Chondrocyte (in vitro differentiated cells): ENCODE measurements at places on chromosomes 11 and 22. TPM values are rescaled to one million over a fixed set of nuclear protein-coding genes. Genes with fewer than 3 reads are reported as not detected.
A peak's percentile ranks its signal among the peaks of the same experiment; 100 is the strongest.

Gene SEPTIN3
- 0.87 to 0.92 TPM (median 0.92 TPM) in 3 replicates for total RNA-seq

DNA sequence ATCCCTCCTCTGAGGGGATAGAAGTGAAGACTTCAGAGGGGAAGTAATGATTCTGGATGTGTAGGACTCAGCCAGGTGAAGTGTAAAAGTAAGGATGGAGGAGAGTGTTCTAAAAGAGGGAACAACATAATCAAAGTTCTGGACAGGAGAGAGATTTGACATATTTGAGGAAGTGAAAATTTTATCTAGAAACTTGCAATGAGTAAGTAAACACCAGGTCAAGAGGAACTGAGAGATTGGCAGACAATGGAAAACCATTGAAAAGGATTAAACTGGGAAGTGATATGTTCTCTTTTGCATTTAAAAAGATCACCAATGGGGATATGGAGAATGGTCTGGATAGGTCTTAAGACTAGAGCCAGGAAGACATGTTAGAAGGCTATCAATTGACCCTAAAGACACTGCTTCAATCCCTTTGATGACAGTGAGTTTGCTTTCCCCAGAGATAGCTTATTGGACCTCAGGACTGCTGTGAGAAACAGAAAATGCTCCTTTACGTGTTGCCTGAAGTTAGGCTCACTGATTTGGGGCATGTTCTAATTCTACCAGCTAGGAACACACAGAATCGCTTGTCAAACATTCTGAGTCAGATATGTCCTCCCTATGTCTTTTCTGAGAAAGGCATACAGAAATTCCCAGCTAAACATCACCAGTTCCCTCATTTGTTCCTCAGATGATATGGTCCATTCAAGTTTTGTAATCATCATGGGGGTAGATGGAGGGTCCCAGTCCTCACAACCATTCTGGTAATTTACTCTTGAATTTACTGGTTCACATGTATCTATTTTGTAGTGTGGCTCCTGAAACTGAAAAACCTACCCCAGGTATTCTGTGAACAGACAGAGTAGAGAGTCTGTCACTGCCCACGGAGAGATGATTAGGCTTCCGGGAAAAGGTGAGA lies 144.9 kb downstream of the MAML2 start:
- H3K27ac ChIP-seq: peak overlapping the region; percentile 74
- H3K4me1 ChIP-seq: peaks cover 78% of the 10 kb centered on the region
- H3K36me3 ChIP-seq: no peaks in the 10 kb centered on the region
- DNase-seq: no peak

Gene TCN1
- total RNA-seq: not detected in 3 replicates

- H3K4me1 ChIP-seq: no peaks in the 10 kb centered on the region
- no peaks in the 10 kb centered on the region for H3K36me3 ChIP-seq
- peaks cover 1% of the 10 kb centered on the region for H3K27me3 ChIP-seq
Measured at GRCh38 chr11:7522121-7522520, 8.3 kb downstream of the PPFIBP2 start.

DNA sequence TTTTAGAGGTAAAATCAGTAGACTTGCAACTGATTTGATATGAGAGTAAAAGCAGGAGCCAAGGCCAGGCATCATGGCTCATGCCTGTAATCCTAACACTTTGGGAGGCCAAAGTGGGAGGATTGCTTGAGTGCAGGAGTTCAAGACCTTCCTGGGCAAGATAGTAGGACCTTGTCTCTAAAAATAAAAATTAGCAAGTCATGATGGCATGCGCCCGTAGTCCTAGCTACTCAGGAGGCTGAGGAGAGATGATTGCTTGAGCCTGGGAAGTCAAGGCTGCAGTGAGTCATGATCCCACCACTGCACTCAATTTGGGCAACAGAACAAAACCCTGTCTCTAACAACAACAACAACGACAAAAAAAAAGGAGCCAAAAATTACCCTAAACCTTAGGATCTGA lies 13.5 kb downstream of the SGSM3 start:
- H3K4me3 ChIP-seq: no peak overlapping the region
- peaks cover 32% of the 10 kb centered on the region for H3K4me1 ChIP-seq
- H3K27ac ChIP-seq: peak overlapping the region; percentile 79
- H3K36me3 ChIP-seq: no peaks in the 10 kb centered on the region
- no peak for DNase-seq

GRCh38 chr11:110298301-110298765 lies 1.9 kb upstream of the RDX start:
- H3K4me1 ChIP-seq: peaks cover 32% of the 10 kb centered on the region
- no peaks in the 10 kb centered on the region for H3K36me3 ChIP-seq
- H3K4me3 ChIP-seq: no peak overlapping the region
- no peaks in the 10 kb centered on the region for H3K27me3 ChIP-seq
- DNase-seq: no peak

GRCh38 chr22:29695129-29695926 lies 24.5 kb upstream of the CABP7 start:
- H3K36me3 ChIP-seq: peaks cover 17% of the 10 kb centered on the region
- H3K27me3 ChIP-seq: no peaks in the 10 kb centered on the region
- no peaks in the 10 kb centered on the region for H3K4me1 ChIP-seq

GRCh38 chr11:70454197-70454767 lies 56.0 kb downstream of the CTTN start:
- H3K36me3 ChIP-seq: peaks cover 5% of the 10 kb centered on the region
- H3K27me3 ChIP-seq: no peaks in the 10 kb centered on the region
- H3K4me1 ChIP-seq: no peaks in the 10 kb centered on the region
- H3K4me3 ChIP-seq: no peak overlapping the region
- no peak for DNase-seq
- H3K27ac ChIP-seq: no peak overlapping the region

Gene ARFGAP2
- total RNA-seq: 48.4 to 55.6 TPM (median 51.1 TPM) in 3 replicates

GRCh38 chr11:72844356-72844755 lies 30.1 kb downstream of the ATG16L2 start:
- no peak overlapping the region for H3K4me3 ChIP-seq
- H3K36me3 ChIP-seq: peaks cover 42% of the 10 kb centered on the region
- H3K27ac ChIP-seq: peak overlapping the region; percentile 81
- peaks cover 36% of the 10 kb centered on the region for H3K4me1 ChIP-seq
- no peaks in the 10 kb centered on the region for H3K27me3 ChIP-seq

Gene LRRC56
- total RNA-seq: 2.6 to 2.9 TPM (median 2.7 TPM) in 3 replicates

DNA sequence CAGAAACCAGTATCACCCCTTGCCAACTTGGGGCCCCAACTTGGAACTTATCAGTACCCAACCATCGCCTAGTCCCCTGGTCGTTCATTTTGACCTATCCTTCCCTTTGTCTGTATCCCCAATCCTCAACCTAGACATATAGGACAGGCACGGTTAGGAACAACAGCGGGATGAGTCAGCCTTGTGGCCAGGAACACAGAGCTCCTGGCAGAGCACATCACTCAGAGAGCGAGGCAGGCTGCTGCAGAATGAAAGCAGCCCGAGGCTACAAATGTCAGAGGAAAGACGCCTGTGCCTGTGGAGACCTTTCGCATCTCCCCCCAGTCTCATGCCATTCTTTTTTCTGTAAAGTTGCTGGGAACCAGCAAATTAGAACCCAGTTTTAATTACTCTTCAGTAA lies 14.6 kb downstream of the DKK3 start:
- DNase-seq: no peak
- H3K36me3 ChIP-seq: peaks cover 29% of the 10 kb centered on the region
- H3K4me3 ChIP-seq: peak overlapping the region; percentile 26
- H3K27ac ChIP-seq: peak overlapping the region; percentile 94
- no peaks in the 10 kb centered on the region for H3K27me3 ChIP-seq

- H3K4me3 ChIP-seq: no peak overlapping the region
- H3K27me3 ChIP-seq: no peaks in the 10 kb centered on the region
- peaks cover 43% of the 10 kb centered on the region for H3K4me1 ChIP-seq
- no peaks in the 10 kb centered on the region for H3K36me3 ChIP-seq
- no peak overlapping the region for H3K27ac ChIP-seq
Measured at GRCh38 chr11:128724891-128725611, 31.2 kb downstream of the FLI1 start.

DNA sequence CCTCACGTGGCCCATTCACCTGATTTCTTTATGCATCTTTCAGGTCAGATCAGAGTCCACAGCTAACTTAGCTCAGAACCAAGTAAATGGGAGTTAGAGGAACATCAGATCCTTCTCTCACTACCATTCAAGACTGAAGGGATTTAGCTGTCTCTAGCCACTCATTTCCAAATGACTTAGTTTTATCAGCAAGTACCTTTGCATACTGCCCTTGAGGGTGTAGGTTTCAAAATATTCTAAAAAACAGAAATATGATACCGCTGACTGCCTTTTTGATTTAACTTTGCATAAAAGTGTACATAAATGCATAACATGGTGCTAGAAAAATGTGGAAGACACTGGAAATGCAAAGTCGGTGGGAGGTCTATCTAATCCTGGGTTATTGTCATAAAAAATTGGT lies 500.6 kb upstream of the CHORDC1 start:
- H3K27ac ChIP-seq: no peak overlapping the region
- H3K27me3 ChIP-seq: no peaks in the 10 kb centered on the region
- H3K4me1 ChIP-seq: no peaks in the 10 kb centered on the region
- no peaks in the 10 kb centered on the region for H3K36me3 ChIP-seq

Gene FXYD2
- total RNA-seq: not detected in 3 replicates

GRCh38 chr11:111833524-111833923 lies 37.9 kb downstream of the ALG9 start:
- peaks cover 18% of the 10 kb centered on the region for H3K36me3 ChIP-seq
- H3K4me1 ChIP-seq: peaks cover 15% of the 10 kb centered on the region
- H3K4me3 ChIP-seq: no peak overlapping the region
- H3K27ac ChIP-seq: no peak overlapping the region

Gene BIK
- not detected in 3 replicates for total RNA-seq

Gene GDPD4
- not detected in 3 replicates for total RNA-seq

- H3K36me3 ChIP-seq: no peaks in the 10 kb centered on the region
- no peak overlapping the region for H3K27ac ChIP-seq
- no peak for DNase-seq
- H3K4me3 ChIP-seq: peak overlapping the region; percentile 77
Measured at GRCh38 chr22:39243439-39244135, 1.2 kb downstream of the PDGFB start.

Gene MRGPRX4
- total RNA-seq: not detected in 3 replicates

Gene IL17REL
- 0.17 to 0.23 TPM in 2 of 3 replicates, not detected in the other for total RNA-seq

DNA sequence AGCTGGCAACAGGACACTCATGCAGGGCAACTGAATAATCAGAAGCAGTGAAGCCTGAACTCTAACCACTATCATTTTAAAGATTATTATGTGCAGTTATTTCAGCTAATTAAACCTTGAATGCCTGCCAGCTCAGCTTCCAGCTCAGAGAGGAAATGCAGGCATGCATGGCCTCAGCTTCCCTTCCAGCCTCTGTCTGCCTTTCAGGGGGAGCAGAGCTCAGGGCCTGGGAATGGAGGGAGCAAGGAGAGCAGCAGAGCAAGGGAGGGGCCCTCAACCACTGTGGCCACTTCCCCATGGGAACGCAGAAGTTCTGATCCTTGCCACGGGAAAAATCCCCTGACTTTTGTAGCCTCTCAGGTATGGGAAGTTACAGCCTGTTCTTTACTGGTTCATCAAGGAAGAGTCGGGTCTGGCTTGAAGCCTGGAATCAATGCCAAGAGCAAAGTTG lies 32.5 kb upstream of the APLNR start:
- H3K4me3 ChIP-seq: no peak overlapping the region
- H3K27me3 ChIP-seq: peaks cover 7% of the 10 kb centered on the region
- no peak overlapping the region for H3K27ac ChIP-seq
- H3K36me3 ChIP-seq: no peaks in the 10 kb centered on the region

DNA sequence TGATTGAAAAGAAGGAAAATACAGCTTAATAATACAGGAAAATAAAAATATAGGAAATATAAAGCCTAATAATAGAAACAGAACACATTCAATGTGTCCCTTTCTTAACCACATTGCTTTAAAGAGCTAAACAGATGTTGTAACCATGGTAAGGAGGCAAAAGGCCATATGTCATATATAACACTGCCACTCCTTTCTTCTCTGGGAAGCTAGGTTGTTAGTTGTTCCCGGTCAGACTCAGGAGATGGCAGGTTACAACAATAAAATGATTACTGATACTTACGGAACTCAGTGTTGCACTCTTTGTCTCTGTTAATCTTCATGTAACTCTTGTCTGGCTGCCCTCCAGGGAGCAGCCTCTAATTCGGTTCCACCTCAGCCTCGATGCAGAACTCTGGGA lies 134.7 kb upstream of the PGR start:
- H3K27me3 ChIP-seq: peaks cover 23% of the 10 kb centered on the region
- H3K4me1 ChIP-seq: no peaks in the 10 kb centered on the region

DNA sequence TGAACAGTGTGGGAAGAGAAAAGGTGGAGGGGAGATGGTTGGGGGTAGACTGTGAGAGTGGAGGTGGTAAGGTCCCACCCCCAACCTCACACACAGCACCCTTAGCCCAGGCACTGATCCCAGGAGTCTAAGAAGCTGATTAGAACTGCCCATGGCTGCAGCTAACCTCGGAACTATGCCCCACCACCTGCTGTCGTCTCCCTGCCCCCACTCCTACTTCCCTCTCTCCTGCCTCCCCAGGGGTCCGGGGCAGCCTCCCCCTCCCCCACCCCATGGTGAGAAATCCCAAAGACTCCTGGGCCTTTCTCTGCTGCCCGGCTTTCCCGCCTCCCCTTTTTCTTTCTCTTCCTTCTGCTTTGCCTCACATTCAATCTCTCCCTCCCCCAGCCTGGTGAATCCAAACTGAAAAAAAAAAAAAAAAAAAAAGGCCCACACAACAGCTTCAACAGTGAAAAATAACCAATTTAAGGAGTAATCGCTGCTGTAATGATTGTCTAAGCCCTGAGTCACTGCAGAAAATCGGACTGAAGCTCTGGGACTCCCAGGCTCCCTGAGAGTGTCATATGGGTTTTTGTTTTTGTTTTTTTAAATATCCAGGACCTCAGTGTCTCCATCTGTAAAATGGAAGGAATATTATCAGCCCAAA lies 9.6 kb upstream of the TP53I11 start:
- H3K27ac ChIP-seq: no peak overlapping the region
- peaks cover 3% of the 10 kb centered on the region for H3K4me1 ChIP-seq
- no peaks in the 10 kb centered on the region for H3K36me3 ChIP-seq
- no peak overlapping the region for H3K4me3 ChIP-seq
- peaks cover 4% of the 10 kb centered on the region for H3K27me3 ChIP-seq

DNA sequence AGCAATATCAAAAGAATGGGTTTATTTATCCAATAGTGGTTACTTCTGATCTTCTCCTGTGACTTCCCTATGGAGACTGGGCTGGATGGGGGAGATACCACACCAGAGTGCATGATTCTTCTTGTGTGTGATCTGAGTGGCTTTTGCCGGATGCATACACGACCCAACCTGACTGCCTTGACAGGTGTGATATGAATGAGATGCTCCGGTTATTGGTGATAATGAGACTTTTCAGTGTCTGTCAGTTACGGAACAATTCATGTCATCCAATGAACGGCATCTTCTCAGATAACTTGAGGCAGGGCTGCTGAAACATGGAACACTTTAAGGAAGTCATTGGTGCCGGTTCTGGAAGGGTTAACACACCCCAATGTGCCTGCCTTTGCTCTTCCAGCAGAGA lies 17.7 kb downstream of the FJX1 start:
- H3K27me3 ChIP-seq: no peaks in the 10 kb centered on the region
- no peak overlapping the region for H3K4me3 ChIP-seq
- no peak overlapping the region for H3K27ac ChIP-seq
- peaks cover 12% of the 10 kb centered on the region for H3K4me1 ChIP-seq
- H3K36me3 ChIP-seq: no peaks in the 10 kb centered on the region

Gene IRAG1
- total RNA-seq: 19.2 to 51.0 TPM (median 50.6 TPM) in 3 replicates

DNA sequence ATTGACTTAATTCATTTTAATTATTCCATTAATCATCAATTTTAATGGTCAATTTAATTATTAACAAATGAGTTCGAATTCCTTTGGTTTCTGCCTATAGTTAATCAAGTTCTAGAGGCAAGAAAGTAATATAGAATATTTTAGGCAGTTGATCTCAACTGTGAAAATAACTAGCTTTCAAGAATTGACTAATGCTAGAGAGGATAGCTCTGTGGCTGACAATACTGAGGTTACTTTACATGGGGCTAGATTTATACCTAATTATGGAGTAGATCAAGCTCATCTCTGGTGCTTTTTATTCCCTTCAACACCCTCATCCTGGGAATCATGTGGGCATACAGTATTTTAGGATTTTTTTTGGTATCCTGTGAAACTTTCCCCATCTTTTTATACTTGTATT lies 259.4 kb downstream of the GRM5 start:
- H3K27ac ChIP-seq: no peak overlapping the region
- H3K27me3 ChIP-seq: peaks cover 8% of the 10 kb centered on the region
- no peaks in the 10 kb centered on the region for H3K4me1 ChIP-seq
- DNase-seq: no peak

Gene CLMP
- 4.8 to 21.4 TPM (median 6.6 TPM) in 3 replicates for total RNA-seq
